G401 (cell line): ENCODE measurements at places on chromosomes 16 and 17. TPM values are rescaled to one million over a fixed set of nuclear protein-coding genes. Genes with fewer than 3 reads are reported as not detected.

DNA sequence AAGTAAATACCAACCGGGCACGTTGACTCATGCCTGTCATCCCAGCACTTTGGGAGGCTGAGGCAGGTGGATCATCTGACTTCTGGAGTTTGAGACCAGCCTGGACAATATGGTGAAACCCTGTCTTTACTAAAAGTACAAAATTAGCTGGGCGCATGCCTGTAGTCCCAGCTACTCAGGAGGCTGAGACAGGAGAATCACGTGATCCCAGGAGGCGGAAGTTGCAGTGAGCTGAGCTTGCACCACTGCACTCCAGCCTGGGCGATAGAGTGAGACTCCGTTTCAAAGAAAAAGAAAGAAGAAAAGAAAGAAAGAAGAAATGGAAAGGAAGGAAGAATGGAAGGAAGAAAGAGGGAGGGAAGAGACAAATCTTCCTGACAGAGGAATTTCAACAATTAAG lies 108.7 kb downstream of the AHSP start:
- DNase-seq: no peak

DNA sequence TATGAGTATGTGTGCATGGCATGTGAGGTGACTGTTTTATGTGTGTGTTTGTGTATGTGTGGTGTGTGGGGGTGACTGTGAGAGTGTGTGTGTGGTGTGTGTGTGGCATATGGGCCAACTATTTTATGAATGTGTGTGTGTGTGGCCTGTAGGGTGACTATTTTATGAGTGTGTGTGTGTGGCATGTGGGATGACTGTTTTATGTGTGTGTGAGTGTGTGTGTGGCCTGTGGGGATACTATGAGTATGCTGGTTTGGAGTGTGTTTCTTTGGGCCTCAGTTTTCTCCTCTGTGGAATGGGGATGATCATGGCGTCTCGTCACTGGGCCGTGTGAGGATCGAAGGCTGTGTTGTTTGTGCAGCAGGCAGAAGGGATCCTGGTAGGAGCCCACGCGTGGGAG lies 152.1 kb upstream of the PLCG2 start:
- DNase-seq: no peak

DNA sequence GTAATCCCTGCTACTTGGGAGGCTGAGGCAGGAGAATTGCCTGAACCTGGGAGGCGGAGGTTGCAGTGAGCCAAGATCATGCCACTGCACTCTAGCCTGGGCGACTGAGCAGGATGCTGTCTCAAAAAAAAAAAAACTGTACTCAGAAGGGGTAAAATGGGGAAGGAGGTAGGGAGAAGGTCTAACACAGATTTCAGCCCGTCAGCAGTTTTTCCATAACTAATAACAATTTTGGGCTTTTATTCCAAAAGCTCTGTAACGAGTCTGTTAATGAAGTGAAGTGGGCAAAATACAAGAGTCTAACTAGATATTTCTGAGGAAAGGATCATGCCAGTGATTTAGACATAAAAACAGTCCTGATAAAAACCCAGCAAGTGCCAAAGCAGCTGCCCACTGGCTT lies 10.8 kb downstream of the ZNF821 start:
- no peak for DNase-seq

The TBX2 gene
- 6.2 and 11.4 TPM in 2 replicates for total RNA-seq

The LYRM1 gene
- 59.0 and 88.5 TPM in 2 replicates for total RNA-seq

The TAT gene
- total RNA-seq: not detected in 2 replicates

- no peak for DNase-seq
Measured at GRCh38 chr17:65556910-65557348, 4.5 kb downstream of the AXIN2 start.

DNA sequence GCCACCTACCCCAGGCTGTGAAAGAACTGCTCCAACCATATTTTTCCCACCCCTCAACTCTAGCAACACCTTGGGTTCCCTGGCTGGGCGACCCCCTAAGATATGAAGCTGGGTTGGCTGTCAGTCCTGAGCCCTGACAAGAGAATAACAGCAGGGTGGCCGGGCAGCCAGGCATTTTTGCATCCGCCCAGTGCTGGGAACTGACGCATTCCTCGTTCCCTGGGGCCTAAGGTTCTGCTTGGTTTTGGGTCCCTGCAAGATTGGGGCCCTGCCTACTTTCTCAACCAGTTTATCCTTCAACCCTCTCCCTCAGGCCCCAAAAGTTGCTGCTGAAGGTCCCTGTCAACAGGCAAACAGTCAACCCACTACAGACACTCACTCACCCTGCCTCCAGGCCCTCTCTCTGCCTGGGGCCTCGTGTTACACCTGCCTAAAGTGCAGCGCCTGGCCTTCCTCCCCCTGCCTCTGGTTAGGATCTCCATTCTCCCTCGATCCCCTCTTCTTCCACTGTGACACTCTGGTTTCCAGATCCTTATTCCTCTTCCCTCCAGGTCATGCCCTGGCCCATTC lies 151.5 kb downstream of the STX8 start:
- no peak for DNase-seq

DNA sequence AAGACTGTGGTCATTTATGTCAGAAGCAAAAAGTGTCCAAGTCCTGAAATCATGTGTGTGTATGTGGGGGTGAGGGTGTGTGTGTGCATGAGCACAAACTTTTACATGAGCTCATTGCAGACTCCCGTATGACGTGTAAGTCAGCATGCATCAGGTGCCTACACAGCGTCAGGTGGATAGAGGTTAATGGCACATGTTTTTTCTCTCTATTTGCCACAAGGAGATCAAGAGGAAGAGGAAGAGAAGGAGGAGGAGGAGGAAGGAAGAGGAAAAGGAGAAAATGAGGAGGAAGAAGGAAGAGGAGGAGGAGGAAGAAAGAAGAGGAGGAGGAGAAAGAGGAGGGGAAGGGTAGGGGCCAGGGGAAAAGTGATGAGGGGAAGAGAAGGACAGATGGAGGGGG lies 178.0 kb upstream of the DYNLRB2 start:
- no peak for DNase-seq

The CLEC19A gene
- not detected in 2 replicates for total RNA-seq

The ADAP2 gene
- 3.0 and 3.7 TPM in 2 replicates for total RNA-seq

The PPP1R1B gene
- 3.4 and 8.6 TPM in 2 replicates for total RNA-seq

The TBC1D3C gene
- total RNA-seq: 0.98 and 1.7 TPM in 2 replicates
